Astrocyte (in vitro differentiated cells and primary cell): ENCODE measurements at places on chromosomes 7 and 10.

DNA sequence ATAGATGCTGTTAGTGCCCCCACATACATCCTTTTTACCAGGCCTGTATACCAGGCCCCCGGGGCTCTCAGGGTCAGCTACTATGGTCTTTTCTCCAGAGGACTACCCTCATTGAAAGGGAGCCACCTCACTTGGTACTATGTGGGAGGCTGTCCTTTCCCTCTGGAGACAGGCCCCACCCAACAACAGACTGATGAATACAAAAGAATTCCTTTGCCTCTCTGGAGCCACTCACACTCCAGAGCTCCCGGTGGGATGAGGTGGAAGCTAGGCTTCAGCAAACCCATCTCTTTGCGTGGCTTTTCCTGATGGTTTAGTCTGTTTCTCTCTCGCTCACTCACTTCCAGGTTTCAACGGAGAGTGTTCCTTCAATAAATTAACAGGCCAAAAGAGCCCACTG lies 30.3 kb downstream of the ANKMY2 start:
- no peak overlapping the region for H3K4me3 ChIP-seq
- no peaks in the 10 kb centered on the region for H3K27me3 ChIP-seq

DNA sequence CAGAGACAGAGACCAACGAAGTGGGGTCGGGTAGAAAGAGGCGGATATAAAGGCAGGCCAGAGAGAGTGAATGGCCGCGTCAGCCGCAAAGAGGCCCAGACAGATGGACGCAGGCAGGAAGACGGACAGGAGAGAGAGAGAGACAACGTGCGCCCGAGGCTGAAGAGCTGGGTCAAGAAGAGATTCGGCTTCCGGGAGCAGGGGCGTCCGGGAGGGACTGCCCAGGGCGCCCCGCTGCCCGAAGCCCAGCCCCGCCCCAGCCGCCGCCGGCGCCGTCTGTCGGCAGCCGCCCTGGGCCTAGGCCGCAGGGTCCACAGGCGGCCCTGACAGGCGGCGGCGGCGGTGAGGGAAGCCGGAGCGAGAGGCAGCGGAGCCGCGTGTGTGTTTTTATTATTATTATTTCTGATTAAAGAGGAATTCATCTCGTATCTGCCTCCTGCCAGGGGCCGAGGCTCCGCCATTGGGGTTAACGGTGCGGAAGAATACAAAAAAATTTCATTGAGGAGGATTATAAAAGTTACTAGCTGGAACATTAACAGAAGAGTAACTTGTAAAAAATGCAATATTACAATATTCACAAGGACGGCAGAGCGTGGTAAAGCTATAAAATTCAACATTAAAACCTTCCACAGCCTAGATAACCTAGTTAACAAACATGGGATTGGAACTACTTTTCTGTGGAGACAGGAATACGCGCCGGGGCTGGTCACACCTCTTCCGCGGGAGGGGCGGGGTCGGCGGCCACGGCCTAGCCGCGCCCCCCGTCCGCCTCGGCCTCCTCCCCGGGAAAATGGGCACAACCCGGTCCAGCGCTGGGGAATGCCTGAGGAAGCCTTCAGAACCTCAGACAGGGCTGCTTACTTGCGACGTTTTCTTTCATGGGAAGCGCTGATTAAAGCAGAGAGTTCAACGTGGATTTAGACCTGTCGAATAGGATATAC lies 29.7 kb upstream of the PAX2 start:
- no peak overlapping the region for H3K4me3 ChIP-seq
- DNase-seq, result no peak
- no peaks in the 10 kb centered on the region for H3K4me1 ChIP-seq
- H3K36me3 ChIP-seq, result no peaks in the 10 kb centered on the region

DNA sequence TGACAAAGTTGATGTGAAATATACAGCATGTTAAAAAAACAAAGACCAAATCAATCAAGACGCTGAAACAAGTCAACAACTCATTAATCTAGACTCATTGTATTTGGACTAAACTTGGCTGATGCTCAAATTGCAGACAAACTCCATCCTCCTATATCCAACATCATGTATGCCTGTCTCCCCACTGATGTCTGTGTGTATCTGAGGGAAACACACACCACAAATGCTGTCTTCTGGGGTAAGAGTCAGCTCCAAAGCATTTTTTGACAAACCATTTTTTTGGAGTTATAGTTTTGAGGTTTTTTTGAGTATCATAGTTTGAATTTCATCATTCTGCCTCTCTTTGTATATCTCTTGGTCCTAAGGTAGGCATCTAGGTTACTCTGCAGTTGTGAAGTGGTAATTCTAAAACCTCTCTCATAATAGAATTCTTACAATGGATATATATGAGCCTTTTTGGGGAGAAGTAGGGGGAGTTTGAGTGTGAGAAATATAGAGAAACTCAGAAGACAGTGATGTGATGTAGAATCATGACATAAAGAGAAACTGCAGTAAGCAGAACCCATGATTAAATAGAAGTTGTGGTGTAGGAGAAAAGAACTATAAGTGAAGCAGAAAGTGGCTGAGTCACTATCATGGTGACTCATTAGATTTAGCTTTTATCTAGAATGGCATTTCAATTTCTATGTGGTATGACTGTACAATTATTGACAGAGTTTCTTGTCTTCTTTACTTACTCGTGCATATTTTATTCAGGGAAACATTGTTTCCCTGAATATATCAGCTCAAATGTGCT lies 1531.1 kb upstream of the LRRTM3 start:
- peaks cover 2% of the 10 kb centered on the region for H3K4me1 ChIP-seq
- DNase-seq, result peak; percentile 62
- H3K36me3 ChIP-seq, result no peaks in the 10 kb centered on the region
- no peaks in the 10 kb centered on the region for H3K27me3 ChIP-seq
- H3K27ac ChIP-seq, result peak overlapping the region; percentile 34
- no peak overlapping the region for H3K4me3 ChIP-seq

GRCh38 chr7:82615527-82615926 lies 171.9 kb upstream of the CACNA2D1 start:
- no peak overlapping the region for H3K27ac ChIP-seq
- no peaks in the 10 kb centered on the region for H3K27me3 ChIP-seq
- no peaks in the 10 kb centered on the region for H3K36me3 ChIP-seq

DNA sequence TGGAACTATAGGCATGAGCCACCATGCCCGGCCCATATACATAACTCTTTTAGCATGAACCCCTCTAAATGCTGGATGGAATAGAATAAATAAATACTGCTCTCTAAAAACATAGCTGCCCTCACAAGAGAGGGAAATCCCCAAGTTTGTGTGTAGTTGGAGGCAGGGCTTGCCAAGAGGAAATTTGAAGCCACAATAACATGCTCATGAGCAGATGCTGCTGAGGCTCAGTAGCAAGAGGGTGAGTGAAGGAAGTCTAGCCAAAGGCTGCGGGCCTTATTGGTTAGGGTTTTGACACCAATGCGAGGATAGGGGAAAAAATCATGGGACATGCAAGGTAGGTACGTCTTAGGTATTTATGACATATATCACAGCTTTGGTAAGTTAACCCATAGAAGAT lies 17.3 kb downstream of the TPK1 start:
- H3K27me3 ChIP-seq, result no peaks in the 10 kb centered on the region
- no peaks in the 10 kb centered on the region for H3K4me1 ChIP-seq
- H3K4me3 ChIP-seq, result no peak overlapping the region
- H3K27ac ChIP-seq, result no peak overlapping the region
- H3K36me3 ChIP-seq, result no peaks in the 10 kb centered on the region
